ENCODE measurements at places on chromosomes 16 and 17.

- DNase-seq = no peak
Observed at GRCh38 chr16:66619534-66620428, 15.3 kb downstream of the CMTM3 start.

GRCh38 chr16:11843861-11844260 is 7.5 kb downstream of the RSL1D1 start:
- no peak for DNase-seq

- no peak for DNase-seq
Observed at GRCh38 chr17:49646391-49647255, 31.3 kb downstream of the SPOP start.

GRCh38 chr17:4522661-4523060 is 24.0 kb downstream of the SPNS2 start:
- no peak for DNase-seq

GRCh38 chr17:81400154-81400977 is 5.1 kb downstream of the BAHCC1 start:
- DNase-seq = no peak

- no peak for DNase-seq
Observed at GRCh38 chr17:56206351-56206750, 53.1 kb downstream of the ANKFN1 start.

DNA sequence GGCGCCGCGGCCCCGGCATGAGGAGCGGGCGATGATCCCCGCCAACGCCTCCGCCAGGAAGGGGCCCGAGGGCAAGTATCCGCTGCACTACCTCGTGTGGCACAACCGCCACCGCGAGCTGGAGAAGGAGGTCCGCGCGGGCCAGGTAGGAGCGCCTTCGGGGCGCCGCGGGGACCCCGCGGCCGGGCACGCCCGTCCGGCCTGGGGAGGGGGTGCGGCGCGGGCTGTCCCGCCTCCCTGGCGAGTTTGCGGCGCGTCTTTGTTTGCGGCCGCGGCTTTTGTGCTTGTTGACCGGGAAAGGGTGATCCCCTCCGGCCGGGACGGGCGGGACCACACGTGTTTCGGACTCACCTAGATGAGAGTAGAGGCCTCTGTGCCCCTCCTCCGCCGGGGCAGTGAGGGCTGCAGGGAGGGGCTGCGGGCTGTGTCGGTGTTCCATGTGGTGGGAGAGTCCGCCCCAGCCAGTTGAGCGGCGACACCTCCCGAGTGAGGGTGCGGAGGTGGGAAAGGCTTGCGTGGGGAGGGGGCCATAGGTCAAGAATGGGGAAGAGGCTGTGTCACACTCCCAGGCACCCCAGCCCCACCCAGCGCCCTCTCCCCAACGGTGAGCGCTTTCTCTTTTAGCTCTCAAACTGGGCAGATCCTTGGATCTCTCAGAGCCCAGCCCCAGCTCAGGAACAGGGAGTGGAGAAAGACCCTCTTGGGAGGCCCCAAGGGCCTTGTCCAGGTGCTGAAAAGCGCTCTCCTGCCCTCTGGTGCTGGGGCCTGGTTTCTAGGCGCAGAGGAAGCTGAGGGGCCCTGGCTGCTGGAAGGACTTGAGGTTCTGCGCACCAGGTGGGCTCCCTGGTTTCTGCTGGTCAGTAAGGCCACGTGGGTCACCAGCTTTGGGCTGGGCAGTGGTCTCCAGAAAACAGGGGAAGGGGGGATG is 923 bp downstream of the ANKRD13B start:
- no peak for DNase-seq

DNA sequence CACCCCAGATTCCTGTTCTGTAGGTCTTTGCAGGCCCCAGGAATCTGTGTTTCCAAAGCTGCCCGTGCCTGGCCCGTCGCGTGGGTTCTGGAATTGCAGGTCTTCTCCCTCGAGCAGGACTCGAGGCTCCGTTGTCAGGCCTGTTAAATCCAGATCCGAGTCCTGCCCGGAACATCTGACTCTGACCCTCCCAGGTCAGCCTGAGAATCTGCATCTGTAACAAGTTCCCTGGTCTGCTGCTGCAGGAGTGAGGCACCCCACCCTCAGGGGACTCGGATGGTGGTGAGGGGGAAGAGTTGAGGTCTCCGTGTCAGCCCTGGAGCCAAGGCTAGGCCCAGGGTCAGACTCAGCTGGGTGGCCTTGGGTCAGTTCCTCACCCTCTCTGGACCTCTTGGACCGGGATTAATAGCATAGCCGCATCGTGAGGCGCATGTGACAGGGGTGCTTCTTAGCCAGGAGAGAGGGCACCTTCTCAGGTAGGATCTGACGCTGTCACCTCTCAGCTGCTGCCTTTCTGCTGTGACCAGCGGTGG is 8.8 kb downstream of the SPIRE2 start:
- DNase-seq = no peak

DNA sequence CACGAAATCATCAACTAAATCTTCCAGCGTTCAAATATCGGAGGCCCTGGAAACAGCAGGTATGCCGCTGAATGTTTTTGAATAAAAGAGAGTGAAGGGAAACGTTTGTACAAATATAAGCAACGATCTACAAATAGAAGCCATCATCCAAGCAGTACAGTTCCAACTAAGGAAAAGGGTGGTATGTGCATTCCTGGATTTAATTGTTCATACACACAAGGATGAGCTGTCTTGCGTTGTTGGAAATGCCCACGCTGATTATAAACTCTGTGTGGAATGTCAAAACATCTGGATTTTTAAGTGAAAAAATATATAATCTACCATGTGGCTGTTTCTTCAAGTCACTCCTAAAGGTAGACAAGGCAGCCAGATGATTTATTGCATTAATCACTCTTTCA is 191.8 kb upstream of the HSBP1 start:
- no peak for DNase-seq

DNA sequence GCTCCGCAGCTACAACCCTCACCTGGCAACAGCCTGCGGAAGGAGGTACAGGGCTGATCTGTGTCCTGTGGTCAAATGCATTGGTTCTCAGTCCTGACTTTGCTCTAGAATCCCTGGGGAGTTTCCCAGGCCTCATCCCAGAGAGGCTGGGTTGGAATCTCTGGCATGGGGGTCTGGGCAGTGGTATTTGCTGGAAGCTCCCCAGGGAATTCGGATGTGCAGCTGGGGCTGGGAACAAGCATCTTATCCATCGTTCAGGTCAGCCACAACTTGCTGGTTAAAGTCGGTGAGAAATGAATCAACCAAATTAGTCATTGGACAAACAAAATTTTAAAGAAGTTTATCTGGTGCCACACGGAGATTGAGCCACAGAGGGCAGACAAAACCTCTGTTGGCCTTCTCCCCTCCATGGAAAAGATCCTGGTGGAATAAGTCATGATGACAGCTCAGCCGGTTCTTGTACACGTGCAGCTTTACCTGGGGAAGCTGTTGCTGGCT is 231.2 kb downstream of the FOXL1 start:
- DNase-seq = no peak

DNA sequence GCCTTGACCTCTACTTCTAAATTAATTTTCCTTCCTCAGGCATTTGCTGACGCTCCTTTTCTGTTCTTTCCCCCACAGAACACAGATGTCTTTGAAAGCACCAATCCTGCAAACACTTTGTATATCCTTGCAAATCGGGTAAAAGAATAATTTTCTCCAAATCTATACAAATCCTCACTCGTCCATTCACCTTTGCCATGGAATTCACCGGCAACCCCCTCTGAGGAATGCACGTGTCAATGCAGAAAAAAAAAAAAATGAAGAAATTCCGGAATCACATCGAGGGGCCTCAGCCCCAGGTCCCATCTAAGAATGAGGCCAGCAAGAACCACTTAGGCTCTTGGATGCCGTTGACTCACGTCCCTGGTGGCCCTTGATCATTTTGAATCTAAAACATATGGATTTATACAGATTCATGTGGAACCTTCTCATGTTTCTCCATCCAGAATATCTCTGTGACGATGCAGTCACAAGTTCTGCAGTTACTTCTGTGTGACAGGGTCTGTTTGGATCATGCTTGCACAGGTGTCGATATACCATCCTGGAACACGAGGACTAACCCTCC is 136.9 kb downstream of the RBFOX3 start:
- no peak for DNase-seq

GRCh38 chr16:76639685-76640289 is 362.6 kb downstream of the CNTNAP4 start:
- DNase-seq = no peak

- no peak for DNase-seq
Observed at GRCh38 chr17:66985338-66986237, 21.1 kb downstream of the CACNG4 start.

DNA sequence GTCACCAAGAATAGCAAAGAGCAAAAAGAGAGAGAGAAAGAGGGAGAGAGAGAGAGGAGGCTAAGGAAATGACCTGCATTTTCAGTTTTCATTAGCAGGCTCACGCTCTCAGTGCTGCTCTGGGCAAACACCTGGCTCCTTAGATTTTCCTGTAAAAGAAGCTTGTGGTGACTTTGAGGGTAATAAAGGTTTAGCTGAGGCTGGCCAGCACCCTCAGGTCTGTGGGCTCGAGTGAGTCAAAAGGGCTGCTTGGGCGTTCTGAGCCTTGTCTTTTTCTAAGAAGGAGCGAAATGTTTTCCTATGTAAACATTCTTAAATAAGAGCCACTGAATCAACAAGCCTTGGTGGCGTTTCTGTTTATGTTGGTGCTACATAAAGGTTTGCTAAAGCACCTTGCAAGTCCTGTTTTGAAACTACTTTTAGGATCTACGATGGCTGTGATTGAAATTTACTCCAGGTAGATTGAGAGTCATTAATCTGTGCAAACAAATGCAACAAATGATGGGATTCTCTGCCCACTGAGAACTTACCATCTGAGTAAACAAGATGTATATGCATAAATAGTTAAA is 38.8 kb downstream of the SHISA6 start:
- DNase-seq = no peak

DNA sequence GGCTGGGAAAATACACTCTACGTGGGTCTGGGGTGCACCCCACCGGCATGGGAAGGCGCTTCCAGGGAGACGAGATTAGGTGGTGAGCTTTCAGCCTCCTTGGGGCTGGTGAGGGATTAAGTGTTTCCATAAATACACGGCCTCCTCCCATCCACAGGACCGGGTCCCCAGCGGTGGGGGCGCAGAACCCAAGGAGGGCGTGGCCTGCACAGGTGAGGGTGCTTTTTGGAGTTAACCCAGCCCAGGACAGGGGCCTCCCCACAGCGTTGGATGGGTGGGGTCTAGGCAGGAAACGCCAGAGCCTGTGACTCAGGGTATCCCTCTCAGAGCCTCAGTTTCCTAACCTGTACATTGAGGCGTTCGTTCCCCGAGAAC is 1.1 kb downstream of the C16orf74 start:
- no peak for DNase-seq

DNA sequence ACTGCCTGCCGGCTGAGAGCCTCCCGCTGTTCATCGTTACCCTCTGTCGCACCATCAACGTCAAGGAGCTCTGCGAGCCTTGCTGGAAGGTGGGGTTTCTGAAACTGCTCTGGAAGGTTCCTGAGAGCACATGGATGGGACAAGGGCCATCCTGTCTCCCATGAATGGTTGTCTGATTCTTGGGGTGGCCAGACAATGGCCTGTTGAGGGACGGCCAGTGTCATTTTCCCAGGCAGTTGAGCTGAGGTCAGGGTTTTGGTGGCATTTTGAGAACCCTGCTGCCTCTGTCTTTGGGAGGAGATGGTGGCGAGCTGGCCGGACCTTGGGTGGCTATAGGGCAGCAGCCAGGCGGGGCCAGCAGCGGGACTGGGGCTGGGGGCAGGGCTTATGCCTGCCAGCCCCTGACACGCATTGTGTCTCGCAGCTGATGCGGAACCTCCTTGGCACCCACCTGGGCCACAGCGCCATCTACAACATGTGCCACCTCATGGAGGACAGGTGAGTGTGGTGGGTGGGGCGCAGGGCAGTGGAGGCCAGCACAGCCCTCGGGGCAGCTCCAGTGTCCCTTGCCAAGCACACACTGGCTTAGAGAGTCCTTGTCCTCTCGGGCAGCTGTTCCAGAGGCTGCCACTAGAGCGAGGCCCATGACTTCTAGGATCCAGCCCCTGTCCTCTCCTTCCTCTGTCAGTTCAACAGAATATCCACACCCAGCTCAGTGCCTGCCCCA is 9.1 kb downstream of the TSC2 start:
- no peak for DNase-seq

- DNase-seq = no peak
Observed at GRCh38 chr16:66605979-66606751, 1.7 kb downstream of the CMTM3 start.

- no peak for DNase-seq
Observed at GRCh38 chr17:36879027-36879426, 58.2 kb upstream of the LHX1 start.

- no peak for DNase-seq
Observed at GRCh38 chr16:71460941-71461340, 1.1 kb downstream of the ZNF23 start.

DNA sequence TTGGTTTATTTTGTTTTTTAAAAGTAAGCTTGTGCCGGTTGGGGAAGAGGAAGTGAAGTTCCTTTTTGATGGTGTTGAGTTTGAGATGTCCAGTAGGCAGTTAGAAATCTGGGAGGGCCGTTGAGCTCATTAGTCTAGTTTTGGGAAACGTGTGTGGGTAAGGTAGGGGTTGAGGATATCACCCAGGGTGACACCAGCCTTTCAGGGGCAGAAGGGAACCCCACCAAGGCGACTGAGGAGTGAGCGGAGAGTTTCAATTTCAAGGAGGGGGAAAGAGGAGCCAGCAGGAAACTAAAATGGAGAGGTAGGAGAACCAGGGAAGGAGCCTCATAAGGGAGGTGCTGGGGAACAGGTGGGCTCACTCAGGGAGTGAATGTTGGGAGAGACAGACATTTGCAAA is 22.7 kb downstream of the HAPSTR1 start:
- no peak for DNase-seq

DNA sequence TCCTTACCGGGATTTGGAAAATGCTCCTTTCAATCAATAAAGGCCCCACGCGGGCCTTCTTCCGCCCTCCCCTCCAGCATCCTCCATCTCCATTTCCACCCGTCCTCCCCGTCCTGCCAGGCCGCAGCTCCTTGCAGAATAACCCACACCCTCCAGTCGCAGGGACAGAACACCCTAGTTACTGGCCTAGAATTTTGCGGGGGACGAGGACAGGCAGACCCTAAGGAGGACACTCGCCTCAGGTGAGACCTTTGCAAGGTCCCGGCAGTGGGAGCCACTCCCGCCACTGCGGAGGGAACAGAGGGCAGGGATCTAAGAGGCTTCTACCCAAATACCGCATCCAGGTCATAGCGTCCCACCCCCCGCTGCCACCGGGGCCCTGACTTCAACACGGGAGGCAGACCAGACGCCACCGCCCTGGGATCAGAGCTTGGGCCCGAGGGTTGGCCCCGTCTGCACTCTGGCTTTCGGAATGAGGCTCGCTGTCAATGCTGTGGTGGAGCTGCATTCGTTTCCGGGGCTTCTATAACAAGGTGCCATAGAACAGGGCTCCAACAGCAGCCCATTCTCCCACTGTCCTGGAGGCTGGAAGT is 26.8 kb downstream of the SLC25A10 start:
- DNase-seq = no peak

GRCh38 chr17:70127221-70127873 is 42.0 kb upstream of the KCNJ2 start:
- no peak for DNase-seq

GRCh38 chr17:71919186-71919585 is 201.6 kb upstream of the SOX9 start:
- no peak for DNase-seq

GRCh38 chr17:73833775-73834488 is 189.7 kb upstream of the SDK2 start:
- no peak for DNase-seq

GRCh38 chr16:14452066-14452465 is 178.0 kb downstream of the PARN start:
- DNase-seq = no peak

Measured in stimulated activated CD4-positive, alpha-beta T cell treated with anti-CD3 and anti-CD28 coated beads, Interleukin-15, amount 100 ng/mL, for 1 hour (primary cell).